ENCODE measurements at places on chromosomes 2 and 18. TPM values are rescaled to one million over a fixed set of nuclear protein-coding genes. Genes with fewer than 3 reads are reported as not detected.

GRCh38 chr2:43273529-43273928 is 47.1 kb upstream of the ZFP36L2 start:
- no peak for DNase-seq

DNA sequence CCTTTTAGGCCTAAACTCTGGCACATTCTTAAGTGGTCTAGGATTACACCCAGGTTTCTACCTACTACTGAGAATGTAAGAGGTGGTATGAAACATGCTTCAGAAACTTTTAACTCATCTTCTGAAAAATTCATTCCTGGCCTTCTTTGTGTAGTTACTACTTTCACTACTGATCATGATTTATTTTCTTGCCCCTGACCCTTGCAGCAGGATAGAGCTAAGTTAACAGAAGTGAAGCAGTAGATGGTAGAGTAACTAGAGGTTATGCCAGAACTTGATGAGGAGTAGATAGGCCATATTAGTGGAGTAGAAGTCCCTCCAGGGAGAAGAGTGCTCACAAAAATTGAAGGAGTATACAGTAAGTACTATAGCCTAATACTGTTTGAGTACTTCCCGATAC is 75.5 kb upstream of the MSTN start:
- DNase-seq: no peak

GRCh38 chr2:7672685-7673071 is 755.5 kb downstream of the RNF144A start:
- DNase-seq: no peak

- no peak for DNase-seq
Observed at GRCh38 chr18:67926929-67927864, 410.7 kb upstream of the DSEL start.

GRCh38 chr2:34570266-34570872 is 971.3 kb upstream of the FAM98A start:
- DNase-seq: no peak

- no peak for DNase-seq
Observed at GRCh38 chr2:113273027-113273551, 5.6 kb downstream of the PAX8 start.

- DNase-seq: no peak
Observed at GRCh38 chr2:137862651-137863050, 101.6 kb upstream of the HNMT start.

GRCh38 chr2:47771211-47771610 is 11.7 kb upstream of the MSH6 start:
- DNase-seq: no peak

GRCh38 chr2:10504370-10504993 is 56.4 kb upstream of the ODC1 start:
- no peak for DNase-seq

DNA sequence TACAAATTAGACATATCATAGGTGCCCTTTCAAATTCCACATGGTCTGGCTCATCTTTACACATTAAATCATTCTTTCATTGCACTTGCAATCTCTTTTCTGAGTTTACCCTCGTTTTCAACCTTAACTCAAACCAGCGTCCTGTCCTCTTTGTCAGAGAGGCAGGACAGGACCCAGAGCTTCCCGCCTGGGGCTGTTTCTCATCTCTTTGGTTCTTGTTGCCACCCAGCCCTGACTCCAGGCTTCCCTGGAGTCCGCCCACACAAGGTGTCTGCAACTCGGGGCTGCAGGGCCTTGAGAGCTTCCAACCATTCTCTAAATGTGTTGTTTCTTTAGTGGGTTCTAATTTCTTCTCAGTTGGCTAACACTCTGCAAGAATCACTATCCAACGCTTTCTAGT is 24.4 kb downstream of the RBMS1 start:
- DNase-seq: no peak

DNA sequence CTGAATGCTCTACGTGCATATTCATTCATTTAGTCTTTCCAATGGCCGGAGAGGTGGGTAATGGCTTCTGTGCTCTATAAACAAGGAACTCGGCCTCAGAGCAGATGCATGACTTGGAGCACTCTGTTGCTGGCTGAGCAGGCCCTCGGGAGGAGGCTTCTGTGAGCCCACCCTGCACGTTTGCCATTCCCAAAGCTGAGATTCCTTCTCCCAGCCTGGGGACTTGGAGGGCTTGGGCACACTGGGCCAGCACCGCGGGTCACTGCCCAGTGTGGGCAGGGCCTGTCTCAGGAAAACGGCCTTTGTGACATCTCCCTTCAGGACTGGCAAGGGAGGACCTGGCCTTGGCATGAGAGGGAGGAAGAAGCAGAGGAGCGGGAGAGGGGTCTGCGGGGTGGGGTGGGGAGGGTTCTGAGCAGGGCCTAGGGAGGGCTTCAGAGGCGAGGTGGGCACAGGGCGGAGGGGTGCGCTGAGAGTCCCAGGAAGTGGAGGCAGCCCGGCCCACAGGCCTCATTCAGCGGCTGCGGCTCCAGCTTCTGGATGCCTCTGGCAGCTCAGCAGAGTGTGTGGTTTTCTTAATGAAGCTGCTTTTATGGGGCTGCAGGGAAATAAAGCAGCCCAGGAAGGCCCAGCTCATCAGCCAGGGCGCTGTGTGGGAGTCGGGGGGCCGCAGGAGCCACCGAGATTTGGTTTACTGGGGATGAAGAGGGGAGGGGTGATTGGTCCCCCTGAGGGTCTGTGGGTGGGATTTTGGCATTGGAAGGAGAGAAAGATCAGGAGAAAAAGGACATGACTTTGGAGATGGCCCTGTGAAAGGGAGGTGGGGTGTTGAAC is 51.7 kb upstream of the OTOF start:
- no peak for DNase-seq

DNA sequence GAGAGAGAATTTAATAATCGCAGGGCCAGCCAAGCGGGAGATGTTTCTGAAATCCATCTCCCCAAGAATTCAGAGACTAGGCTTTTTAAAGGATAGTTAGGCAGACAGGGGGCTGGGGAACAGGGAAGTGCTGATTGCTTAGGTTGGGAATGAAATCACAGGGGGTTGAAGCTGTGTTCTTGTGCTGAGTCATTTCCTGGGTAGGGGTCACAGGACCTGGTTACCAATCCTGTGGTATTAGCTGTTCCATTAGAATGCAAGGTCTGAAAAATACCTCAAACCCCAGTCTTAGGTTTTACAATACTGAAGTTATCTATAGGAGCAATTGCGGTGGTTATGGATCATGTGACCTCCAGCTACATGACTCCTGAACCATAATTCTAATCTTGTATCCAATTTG is 4.6 kb downstream of the SP140 start:
- no peak for DNase-seq

DNA sequence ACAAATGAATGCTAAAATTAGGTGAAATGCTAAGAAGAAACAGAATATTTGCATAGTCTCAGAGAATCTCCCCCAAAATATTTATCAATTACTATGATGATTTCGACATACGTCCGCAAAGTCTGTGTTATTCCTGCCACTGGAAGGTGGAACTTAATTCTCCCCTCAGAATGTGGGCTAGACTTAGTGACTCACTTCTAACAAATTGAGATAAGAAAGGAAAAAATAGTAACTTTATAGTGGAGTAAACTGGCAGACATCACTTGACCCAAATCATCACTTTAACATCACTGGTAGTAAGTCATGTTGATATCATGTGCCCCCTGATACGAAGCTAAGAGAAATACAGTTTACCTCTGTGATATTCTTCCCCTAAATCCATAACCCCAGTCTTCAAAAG is 23.5 kb downstream of the HADHB start:
- DNase-seq: no peak

DNA sequence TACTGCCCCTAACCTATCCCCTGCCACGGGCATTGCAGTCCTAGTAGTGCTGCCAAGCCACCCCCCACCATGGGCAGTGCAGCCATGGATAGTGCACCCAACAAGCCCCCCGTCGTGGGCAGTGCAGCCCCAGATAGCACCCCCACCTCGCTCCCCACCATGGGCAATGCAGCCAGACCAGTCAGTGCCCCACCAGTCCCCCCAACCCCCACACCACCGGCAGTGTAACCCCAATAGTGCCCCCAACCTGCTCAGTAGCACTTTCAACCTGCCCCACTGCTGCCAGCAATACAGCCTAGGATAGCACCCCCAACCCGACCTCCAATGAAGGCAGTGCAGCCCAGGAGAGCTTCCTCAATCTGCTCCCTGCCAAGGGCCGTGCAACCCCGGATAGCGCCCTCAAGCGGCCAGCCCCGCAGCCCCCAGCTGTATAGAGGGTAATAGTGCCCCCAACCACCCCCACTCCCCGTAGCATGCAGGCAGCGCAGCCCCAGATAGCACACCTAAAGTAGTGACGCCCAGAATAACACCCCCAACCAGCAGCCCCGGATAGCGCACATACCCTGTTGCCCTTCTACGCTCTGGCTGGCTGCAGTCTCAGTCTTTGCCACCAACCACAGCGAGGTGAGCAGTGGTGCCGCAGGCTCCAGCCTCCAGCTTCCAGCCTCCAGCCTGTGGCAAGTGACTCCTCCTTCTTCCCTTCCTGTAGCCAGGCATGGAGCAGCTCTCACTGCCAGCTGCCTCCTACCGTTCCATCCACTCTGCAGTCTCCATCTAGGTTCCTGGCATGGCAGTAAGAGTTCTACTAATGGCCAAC is 45.4 kb upstream of the ANKRD62 start:
- DNase-seq: no peak

GRCh38 chr18:9147440-9148202 is 11.0 kb downstream of the ANKRD12 start:
- DNase-seq: peak; percentile 56

DNA sequence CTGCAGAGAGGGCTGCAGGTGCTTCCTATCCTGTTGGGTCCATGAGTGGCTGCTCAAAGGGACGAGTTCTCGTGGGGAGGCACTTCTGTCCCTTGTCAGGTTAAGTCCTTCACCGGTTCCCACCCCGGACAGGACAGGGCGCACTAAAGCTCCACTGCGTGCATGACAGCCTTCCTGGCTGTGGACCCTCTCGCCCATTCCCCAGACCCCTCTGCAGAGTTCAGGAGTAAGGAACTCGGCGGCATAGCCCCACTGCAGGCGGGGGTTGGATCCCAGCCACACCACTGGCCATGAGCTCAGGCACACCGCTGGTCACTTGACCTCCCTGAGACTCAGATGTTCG is 147.5 kb upstream of the ID2 start:
- DNase-seq: no peak

DNA sequence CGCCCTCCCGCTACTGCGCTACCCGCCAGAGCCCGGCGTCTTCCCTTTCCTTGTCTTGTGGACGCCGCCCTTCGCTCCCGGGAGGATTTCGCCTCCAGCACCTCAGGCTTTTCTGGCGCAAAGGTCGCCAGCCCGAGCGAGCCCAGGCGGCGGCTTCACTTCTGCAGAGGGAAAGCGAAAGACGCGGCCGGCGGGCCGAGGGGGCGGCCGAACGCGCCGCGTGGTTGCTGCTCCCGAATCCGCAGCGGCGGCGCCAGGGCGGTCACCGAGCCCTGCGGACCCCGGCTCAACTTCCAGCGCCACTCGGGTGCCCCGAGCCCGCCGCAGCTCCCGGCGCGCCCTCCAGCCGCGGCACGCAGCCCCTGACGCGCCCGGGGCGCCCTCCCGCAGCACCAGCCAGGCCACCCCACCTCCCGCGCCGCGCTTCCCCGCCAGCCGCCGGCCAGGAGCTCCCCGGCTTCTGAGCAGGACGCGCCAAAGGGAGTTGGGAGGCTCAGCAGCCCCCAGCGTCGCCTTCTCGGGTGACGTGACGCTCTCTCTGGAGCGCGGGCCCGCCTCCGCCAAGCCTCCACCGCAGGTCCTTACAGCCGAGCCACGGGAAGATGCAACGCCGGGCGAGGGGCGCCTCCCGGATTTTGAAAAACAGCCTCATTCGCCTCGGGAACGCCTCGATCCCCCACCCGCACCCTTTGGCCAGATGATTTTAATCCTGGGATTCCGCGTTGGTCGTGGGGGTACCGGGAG is 84.9 kb upstream of the EPB41L3 start:
- DNase-seq: no peak

DNA sequence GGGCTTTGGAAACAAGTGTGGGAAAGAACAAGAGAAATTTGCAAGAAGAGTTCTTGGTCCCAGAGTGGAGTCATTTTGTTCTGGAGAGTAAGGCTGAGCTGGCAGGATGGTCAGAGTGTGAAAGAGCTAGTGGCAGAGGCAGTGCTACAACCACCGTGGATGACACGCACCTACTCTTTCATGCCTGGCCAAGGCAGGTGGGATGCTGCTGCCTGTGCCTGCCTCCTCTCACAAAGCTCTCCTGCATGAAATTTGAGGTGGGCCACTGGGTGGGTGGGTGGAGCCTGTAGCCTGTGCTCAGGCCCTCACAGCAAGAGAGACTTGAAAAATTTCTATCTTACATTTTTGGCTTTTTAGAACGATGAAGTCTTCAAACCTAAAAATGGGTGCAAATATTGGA is 9.4 kb upstream of the INO80C start:
- no peak for DNase-seq

DNA sequence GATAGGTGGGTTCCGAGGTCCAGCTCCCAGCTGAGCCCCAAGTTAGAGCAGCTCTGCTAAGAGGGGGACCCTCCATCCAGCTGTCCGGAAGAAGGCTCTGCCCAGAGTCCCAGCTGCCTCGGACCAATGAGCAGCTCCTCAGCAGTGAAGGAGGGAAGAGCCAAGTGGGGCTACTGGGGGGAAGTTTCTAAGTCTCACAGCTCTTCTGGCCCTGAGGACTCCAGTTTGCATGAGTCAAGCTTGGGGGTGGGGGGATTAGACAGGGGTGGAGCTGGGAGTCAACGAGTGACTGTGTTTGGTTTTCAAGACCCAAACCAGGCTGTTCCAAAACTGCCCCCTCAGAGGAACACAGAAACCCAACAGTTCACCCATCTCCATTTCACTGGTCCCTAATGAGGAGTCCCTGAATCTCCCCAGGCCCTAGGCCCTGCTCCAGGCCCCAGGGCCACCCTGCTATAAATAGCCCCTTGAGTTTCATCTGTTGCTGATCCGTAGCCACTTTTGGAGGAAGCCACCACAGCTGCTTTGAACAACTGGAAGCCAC is 100.9 kb downstream of the TNS1 start:
- no peak for DNase-seq

GRCh38 chr2:14301331-14301730 is 331.2 kb upstream of the LRATD1 start:
- no peak for DNase-seq

DNA sequence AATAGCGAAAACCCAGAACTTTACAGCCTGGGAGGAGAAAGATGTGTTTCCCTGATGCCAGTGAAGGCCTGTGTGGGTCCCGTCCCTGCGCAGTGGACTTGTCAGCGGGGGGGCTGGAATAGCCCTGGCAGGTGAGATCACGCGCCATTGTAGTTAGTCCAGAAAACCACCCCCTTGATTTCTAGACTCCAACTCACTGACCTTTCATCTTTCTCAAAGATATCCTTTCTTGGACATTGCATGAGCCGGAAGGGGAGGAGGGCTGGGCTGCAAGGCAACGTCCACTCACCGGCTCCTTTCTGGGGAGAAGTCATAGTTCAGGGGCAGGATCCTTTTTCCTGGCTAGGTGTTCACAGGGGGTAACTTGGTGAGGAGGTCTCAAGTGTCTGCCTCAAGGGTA is 22.3 kb upstream of the ASAP2 start:
- no peak for DNase-seq

GRCh38 chr2:16254356-16254965 is 314.1 kb downstream of the MYCN start:
- no peak for DNase-seq

Gene GYPC
- 102 TPM for total RNA-seq

Gene BCL11A
- 0.15 TPM for total RNA-seq

Gene LRRTM4
- not detected for total RNA-seq

Gene INPP5D
- 51.0 TPM for total RNA-seq

Gene YPEL5
- total RNA-seq: 35.7 TPM

Gene INHBB
- total RNA-seq: not detected

Gene RNPEPL1
- total RNA-seq: 55.6 TPM

Gene LRRTM1
- not detected for total RNA-seq

Gene HOXD4
- total RNA-seq: not detected
